HFFc6 (cell line): ENCODE measurements at places on chromosomes 16 and 17. TPM values are rescaled to one million over a fixed set of nuclear protein-coding genes. Genes with fewer than 3 reads are reported as not detected.

C16orf86 gene
- 1.3 to 1.7 TPM (median 1.6 TPM) in 3 replicates for total RNA-seq

CREBBP gene
- 40.2 to 41.1 TPM (median 40.6 TPM) in 3 replicates for total RNA-seq

- no peak overlapping the region for H3K27ac ChIP-seq
- no peaks in the 10 kb centered on the region for H3K4me1 ChIP-seq
- H3K36me3 ChIP-seq = 0 out of 2 replicates have a peak, but pooled peaks cover 8% of the 10 kb centered on the region
These were observed 263.7 kb upstream of the RPL38 start for GRCh38 chr17:73939806-73940205.

- no peaks in the 10 kb centered on the region for H3K36me3 ChIP-seq
- H3K4me1 ChIP-seq = peaks cover 5% of the 10 kb centered on the region; the same call in 1 of the 2 replicates
These were observed 35.6 kb downstream of the ABR start for GRCh38 chr17:1144162-1144561.
